ENCODE measurements at places on chromosomes 11 and 22. TPM values are rescaled to one million over a fixed set of nuclear protein-coding genes. Genes with fewer than 3 reads are reported as not detected.
A peak's percentile ranks its signal among the peaks of the same experiment; 100 is the strongest.

DNA sequence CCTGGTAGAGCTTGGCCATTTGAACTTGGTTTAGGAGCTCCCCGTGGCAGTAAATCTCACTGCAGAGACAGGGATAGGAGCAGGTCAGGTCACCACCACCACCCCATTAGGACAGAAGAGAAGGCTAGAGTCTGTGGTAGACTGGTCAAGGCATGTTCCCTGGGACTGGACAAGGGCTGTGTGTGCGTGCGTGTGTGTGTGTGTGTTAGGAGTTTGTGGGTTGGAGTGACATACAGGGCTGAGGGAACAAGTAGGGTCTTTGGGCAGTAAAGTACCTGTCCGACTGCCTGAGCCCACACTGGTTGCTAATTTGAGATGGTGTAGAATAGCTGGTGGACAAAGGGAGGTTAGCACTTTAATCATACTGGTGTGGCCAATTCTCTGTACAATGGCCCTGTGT is 16.1 kb downstream of the TREH start:
- H3K36me3 ChIP-seq: no peaks in the 10 kb centered on the region
- H3K27me3 ChIP-seq: no peaks in the 10 kb centered on the region
- peaks cover 9% of the 10 kb centered on the region for H3K4me1 ChIP-seq
- no peak overlapping the region for H3K4me3 ChIP-seq
- no peak overlapping the region for H3K27ac ChIP-seq

GRCh38 chr11:130817330-130817944 is 98.8 kb downstream of the SNX19 start:
- DNase-seq: no peak
- H3K4me1 ChIP-seq: no peaks in the 10 kb centered on the region
- no peaks in the 10 kb centered on the region for H3K36me3 ChIP-seq
- no peak overlapping the region for H3K27ac ChIP-seq
- no peak overlapping the region for H3K4me3 ChIP-seq

GRCh38 chr22:21707677-21708076 is 27.9 kb downstream of the YPEL1 start:
- no peak overlapping the region for H3K27ac ChIP-seq
- no peaks in the 10 kb centered on the region for H3K27me3 ChIP-seq
- H3K36me3 ChIP-seq: no peaks in the 10 kb centered on the region

DNA sequence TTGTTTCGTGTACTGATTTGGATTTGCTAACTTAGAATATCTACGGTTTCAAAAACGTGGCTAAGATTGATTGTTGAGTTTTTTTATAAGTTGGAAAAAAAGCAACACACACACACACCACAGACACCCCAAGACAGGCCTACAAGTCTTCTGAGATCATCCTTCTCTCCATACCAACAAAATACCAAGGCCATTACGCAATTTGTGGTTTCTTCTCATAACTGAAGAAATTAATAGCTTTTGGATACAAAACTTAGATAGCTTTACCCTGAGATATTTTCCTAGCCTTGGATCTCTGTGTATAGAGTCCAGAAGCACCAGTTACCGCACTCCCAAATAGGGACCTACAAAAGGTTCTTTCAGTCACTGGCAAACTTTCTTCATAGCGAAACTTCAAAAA is 113.6 kb downstream of the SIK3 start:
- H3K4me3 ChIP-seq: no peak overlapping the region
- peaks cover 4% of the 10 kb centered on the region for H3K4me1 ChIP-seq
- DNase-seq: no peak
- no peak overlapping the region for H3K27ac ChIP-seq
- H3K27me3 ChIP-seq: no peaks in the 10 kb centered on the region

- H3K36me3 ChIP-seq: no peaks in the 10 kb centered on the region
- no peak overlapping the region for H3K4me3 ChIP-seq
- no peak for DNase-seq
- no peak overlapping the region for H3K27ac ChIP-seq
- no peaks in the 10 kb centered on the region for H3K4me1 ChIP-seq
Measured at GRCh38 chr11:34284811-34285481, 72.9 kb downstream of the ABTB2 start.

The DSCAML1 gene
- total RNA-seq: 0.23 TPM

DNA sequence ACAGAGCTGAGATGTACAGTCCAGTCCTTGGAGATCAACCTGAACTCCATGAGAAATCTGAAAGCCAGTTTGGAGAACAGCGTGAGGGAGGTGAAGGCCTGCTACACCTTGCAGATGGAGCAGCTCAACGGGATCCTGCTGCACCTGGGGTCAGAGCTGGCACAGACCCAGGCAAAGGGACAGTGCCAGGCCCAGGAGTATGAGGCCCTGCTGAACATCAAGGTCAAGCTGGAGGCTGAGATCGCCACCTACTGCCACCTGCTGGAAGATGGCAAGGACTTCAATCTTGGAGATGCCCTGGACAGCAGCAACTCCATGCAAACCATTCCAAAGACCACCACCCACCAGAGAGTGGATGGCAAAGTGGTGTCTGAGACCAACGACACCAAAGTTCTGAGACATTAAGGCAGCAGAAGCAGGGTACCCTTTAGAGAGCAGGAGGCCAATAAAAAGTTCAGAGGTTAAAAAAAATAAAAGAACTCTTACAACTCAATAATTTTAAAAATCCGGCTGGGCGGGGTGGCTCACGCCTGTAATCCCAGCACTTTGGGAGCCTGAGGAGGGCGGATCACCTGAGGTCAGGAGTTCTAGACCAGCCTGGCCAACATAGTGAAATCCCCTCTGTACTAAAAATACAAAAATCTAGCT is 69.9 kb upstream of the RTL6 start:
- H3K27ac ChIP-seq: no peak overlapping the region
- peak; percentile 60 for DNase-seq
- H3K4me1 ChIP-seq: no peaks in the 10 kb centered on the region
- no peaks in the 10 kb centered on the region for H3K27me3 ChIP-seq

DNA sequence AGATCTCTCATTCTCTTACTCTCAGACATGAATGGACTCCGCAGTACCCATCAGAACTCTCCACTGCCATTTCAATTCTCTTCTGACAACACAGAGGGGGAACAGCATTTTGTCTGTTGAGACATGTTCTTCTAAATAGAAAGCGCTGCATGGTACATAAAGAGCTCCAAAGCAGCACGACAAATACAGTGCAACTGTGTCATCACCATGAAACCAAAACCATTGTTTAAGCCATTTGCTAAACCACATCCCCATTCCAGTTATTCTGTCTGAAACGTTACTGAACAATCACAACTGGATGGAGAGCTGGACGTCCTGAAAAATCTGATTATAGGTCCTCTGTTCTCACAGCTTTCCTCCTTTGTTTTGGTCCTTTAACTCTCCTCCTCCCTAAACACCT is 17.9 kb upstream of the TENM4 start:
- H3K36me3 ChIP-seq: no peaks in the 10 kb centered on the region
- H3K4me3 ChIP-seq: no peak overlapping the region
- DNase-seq: no peak
- H3K27ac ChIP-seq: no peak overlapping the region

The ANO1 gene
- total RNA-seq: 111 TPM

DNA sequence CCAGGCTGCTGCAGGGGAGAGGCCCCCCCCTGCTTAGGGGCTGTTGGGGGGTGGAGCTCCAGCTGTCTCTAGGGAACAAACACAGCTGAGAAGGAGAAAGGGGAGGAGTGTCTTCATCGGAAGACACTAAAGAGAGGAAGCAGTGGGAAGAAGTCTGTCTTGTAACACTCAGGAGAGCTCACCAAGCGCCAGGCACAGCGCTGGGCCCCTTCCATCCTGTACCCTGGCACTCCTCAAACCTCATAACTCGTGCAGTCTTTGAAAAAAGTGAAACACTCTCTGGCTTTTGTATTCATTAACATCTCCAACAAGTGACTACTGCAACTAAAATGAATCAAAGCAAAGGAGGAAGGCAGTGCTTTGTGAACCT is 67.4 kb upstream of the PRDM11 start:
- H3K4me1 ChIP-seq: no peaks in the 10 kb centered on the region
- no peaks in the 10 kb centered on the region for H3K36me3 ChIP-seq
- DNase-seq: no peak
- H3K27ac ChIP-seq: no peak overlapping the region
- no peaks in the 10 kb centered on the region for H3K27me3 ChIP-seq

DNA sequence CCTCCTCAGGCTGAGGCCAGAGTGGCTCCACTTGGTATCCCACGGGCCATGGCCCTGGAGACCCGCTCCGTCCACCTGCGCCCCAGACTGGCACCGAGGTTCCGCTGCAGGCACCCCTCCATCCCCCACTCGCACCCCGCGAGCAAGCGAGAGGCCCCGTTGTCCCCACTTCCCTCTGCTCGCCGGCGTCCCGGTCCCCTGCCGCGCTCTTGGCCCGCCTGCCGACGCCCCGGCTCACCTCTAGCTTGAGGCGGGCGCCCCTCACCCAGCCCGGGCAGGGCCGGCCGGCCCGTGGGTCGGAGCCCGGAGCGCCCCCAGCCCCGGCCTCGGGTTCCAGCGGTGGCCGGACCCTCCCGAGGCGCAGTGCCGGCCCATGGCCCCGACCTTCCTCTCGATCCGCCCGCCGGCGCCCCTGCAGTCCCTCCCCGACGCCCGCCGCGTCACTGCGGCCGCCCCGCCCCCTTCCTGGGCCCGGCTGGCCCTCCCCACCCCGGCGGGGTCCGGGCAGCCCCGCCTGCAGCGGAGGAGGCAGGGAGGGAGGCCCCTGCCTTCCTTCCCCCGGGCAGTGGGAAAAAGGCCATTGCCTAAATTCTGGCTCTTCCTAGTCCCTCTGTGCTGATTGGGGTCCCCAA is at the start of gene PITPNM1:
Gene PITPNM1 (minus strand): TSS at position 414 of the 632 bp plus-strand sequence. CDS start 1,183 bp downstream, outside the sequence.
- H3K4me1 ChIP-seq: peaks cover 34% of the 10 kb centered on the region
- DNase-seq: peak; percentile 84
- no peaks in the 10 kb centered on the region for H3K36me3 ChIP-seq
- H3K27me3 ChIP-seq: no peaks in the 10 kb centered on the region
- peak within 1 kb of the TSS; percentile 92 for H3K4me3 ChIP-seq

DNA sequence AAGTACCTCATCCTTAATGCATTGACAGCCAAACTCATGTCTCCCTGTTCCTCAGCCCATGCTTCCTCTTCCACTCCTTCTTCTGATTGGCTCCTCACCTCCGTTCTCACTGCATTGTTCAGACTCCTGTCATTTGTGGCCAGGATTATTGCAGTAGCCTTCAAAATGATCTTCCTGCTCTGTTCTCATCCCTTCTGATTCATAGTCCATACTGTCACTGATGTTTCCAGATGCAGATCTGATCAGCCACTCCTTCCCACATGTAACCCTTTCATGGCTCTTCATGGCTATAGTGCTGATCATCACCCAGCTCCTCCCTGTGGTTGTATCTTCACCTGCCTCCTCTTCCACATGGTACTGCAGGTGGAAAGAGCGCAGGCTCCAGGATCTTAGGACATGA is 71.7 kb downstream of the DEPDC5 start:
- DNase-seq: no peak
- H3K27ac ChIP-seq: no peak overlapping the region
- peaks cover 7% of the 10 kb centered on the region for H3K36me3 ChIP-seq
- H3K4me3 ChIP-seq: no peak overlapping the region
- no peaks in the 10 kb centered on the region for H3K27me3 ChIP-seq

DNA sequence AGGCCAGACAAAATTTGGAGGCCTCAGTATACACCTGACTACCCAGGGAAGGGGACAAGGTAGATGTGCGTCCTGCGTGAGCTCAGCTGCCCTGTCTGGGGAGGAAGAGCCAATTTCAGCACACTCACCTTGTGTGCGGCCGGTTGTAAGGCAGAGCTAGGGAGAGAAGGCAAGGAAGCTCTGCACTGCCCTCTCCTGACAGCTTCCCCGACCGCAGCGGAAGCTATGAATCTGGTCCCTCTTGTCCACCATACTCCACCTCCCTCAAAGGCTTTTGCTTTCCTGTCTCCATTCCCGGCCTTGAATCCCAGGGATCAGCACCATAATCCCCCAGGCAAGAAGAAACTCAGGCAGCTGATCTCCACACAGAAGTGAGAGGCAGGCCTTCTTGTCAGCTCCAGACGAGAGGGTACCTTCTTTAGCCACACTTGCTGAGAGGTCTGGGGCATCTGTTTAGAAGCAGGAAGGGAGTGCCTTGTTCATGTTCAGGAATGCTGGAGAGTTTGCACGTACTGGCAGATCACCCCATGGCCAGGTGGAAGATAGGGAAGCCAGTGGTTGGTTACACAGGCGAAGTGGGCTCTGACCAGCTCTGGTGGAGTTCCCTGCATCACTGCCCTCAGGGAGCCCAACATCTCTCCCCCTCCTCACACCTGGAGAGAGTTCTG is 62.5 kb downstream of the FEZ1 start:
- no peak overlapping the region for H3K4me3 ChIP-seq
- H3K4me1 ChIP-seq: no peaks in the 10 kb centered on the region
- no peaks in the 10 kb centered on the region for H3K27me3 ChIP-seq
- no peaks in the 10 kb centered on the region for H3K36me3 ChIP-seq
- H3K27ac ChIP-seq: no peak overlapping the region
- peak; percentile 56 for DNase-seq

DNA sequence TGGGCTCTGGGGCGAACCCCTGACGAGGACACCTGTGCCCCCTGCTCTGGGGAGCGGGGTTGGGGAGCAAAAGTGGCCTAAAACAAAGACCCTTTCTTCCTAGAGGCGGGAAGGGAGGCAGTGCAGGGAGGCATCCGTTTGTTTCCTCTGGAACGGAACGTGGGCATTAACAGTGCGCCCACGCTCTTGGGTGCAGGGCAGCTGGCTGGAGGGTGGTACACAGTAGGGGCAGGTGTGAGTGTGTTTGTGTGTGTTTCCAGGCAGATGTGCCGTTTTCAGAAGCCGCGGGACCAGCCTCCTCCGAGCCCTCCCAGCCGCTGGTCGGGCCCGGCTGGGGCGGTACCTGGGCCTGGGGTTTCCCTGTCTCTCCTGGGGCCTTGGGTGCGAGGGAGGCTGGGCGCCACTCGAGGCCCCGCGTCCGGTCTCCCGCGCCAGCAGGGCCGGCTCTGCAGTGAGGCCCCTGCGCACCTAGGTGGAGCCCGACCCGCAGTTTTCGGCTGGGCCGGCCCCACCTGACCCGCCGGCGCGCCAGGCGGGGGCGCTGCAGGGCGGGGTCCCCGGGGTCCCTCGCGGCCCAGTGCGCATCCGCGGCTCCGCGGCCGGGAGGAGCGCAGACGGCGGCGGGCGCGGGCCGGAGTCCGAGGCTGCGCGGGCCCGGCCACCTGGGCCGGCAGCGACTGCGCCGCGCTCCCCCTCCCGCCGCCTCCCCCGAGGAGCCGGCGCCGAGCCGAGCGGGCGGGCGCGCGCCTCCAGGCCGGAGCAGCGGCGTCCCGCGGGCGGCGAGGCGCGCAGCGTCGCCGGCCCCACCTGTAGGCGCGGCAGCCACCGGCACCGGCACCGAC is 1252.7 kb downstream of the BRD1 start:
- H3K4me1 ChIP-seq: no peaks in the 10 kb centered on the region
- peaks cover 10% of the 10 kb centered on the region for H3K27me3 ChIP-seq
- H3K27ac ChIP-seq: no peak overlapping the region
- no peak for DNase-seq

GRCh38 chr11:129035244-129035643 is 92.6 kb upstream of the TP53AIP1 start:
- no peak for DNase-seq
- H3K4me1 ChIP-seq: no peaks in the 10 kb centered on the region
- no peak overlapping the region for H3K27ac ChIP-seq
- H3K36me3 ChIP-seq: no peaks in the 10 kb centered on the region

- H3K27me3 ChIP-seq: no peaks in the 10 kb centered on the region
- no peak overlapping the region for H3K4me3 ChIP-seq
- H3K27ac ChIP-seq: no peak overlapping the region
- no peak for DNase-seq
Measured at GRCh38 chr22:20141186-20142077, 9.4 kb downstream of the CCDC188 start.

GRCh38 chr11:49505231-49505630 is 296.8 kb upstream of the FOLH1 start:
- no peak overlapping the region for H3K27ac ChIP-seq
- H3K4me1 ChIP-seq: no peaks in the 10 kb centered on the region
- no peaks in the 10 kb centered on the region for H3K36me3 ChIP-seq
- no peaks in the 10 kb centered on the region for H3K27me3 ChIP-seq

The TRMT2A gene
- total RNA-seq: 29.0 TPM

- no peak for DNase-seq
- no peak overlapping the region for H3K27ac ChIP-seq
- H3K36me3 ChIP-seq: no peaks in the 10 kb centered on the region
- H3K4me3 ChIP-seq: no peak overlapping the region
Measured at GRCh38 chr11:64649291-64649697, 58.3 kb downstream of the SLC22A12 start.

The SEC14L6 gene
- 0.35 TPM for total RNA-seq
